Umbilical cord (tissue), 2 donors: ENCODE measurements at places on chromosomes 4 and X. TPM values are rescaled to one million over a fixed set of nuclear protein-coding genes. Genes with fewer than 3 reads are reported as not detected.

GRCh38 chr4:89263265-89263664 is 44.3 kb downstream of the GPRIN3 start:
- DNase-seq = no peak

DNA sequence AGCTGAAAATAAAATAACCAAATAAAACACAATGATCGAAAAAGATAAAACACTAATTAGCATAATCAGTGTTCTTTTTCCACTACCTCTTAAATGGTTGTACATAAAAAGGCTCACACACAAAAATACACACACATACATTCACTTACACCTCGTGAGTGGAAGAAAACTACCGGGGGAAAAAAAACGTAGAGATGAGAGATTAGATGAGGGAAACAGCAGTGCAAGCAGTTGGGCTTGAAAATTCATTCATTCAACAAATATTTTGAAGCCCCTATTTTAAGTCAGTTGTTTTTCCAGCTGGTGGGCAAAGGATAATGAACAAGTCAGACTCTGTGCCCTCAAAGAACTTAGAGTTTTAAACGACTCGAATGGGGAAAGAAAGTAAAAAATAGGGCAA is 1.0 kb downstream of the TBCK start:
- DNase-seq = no peak

DNA sequence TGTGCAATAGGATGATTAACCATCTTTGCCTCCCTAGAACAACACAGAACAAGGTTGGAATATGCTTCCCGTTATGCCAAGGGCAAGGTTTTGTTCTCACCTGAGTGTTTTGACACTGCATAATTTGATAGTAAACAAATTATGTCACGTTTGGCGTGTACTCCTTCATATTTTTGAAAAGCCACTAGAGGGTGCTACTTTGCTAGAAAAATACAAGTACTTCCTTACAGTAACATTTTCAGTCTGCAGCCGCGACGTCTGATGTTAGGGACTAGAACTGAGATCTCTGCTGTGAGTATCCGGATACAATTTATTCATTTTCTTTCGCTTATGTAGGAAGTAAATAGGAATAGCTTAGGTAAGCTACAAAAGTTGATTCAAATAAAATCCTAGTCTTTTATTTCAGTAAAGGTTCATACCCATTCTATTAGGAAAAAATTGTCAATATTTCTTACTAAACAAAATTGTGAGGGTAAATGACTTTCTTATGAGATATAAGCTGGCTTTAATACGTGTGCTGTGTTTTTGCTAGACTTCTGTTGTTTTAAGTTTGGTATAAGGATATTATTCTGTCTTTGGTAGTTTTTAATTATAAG is 181.1 kb upstream of the WDFY3 start:
- peak; percentile 85 for DNase-seq

DNA sequence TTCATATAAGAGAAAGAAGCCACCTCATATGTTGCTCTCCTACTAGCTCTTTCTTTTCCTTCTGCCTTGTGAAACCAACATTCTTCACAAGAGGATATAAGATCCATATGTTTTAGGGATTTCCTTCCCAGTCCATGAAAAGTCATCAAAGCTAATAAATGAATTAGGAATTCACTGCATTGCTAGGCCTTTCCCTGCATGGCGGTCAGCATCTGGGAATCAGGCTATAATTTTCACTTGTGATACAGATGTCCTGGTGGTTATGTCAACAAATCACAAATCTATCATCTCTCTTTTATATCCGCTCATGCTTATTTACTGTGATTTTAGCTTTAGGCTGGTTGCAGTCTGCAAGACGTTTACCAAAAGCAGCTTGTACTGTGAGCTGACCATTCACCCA is 510.0 kb downstream of the NLGN4X start:
- no peak for DNase-seq

DNA sequence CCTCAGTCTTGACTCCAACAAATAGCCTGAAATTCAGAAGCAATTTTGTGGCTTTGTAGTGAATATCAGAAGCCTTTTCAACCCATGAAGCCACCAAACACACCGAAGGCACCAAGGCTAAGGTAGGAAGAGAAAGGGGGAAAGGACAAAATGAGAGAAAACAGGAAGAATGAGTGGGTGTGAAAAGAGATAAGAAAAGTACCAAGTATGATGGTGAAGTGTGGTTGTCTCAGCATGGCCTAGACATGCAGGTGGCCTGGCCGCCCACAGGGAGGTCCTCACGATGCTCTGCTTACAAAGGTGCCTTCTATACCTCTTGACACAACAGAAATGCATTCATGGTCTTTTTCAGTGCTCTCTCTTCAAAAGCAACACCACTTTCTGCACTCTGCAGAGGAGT is 34.9 kb downstream of the ACSL1 start:
- DNase-seq = no peak

- DNase-seq = no peak
Observed at GRCh38 chr4:105243446-105243845, 96.8 kb downstream of the TET2 start.

DNA sequence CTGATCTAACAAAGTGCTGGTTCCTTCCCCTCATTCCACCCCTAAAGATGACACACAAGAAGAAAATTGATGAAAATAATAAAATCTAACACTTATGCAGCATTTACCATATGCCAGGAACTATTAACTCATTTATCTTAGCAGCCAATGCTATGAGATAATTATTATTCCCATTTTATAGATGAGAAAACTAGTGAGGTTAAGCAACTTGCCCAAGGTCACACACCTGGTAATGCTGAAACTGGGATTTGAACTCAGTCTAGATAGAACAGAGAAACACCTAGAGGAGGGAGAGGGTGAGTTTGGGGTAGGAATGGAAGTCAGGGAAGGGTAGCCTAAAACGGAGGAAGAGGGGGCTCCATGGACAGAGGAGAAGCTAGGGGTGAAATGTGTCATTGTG is 18.6 kb downstream of the RBMX start:
- DNase-seq = no peak

- DNase-seq = no peak
Observed at GRCh38 chr4:120003193-120003592, 63.5 kb downstream of the MAD2L1 start.

DNA sequence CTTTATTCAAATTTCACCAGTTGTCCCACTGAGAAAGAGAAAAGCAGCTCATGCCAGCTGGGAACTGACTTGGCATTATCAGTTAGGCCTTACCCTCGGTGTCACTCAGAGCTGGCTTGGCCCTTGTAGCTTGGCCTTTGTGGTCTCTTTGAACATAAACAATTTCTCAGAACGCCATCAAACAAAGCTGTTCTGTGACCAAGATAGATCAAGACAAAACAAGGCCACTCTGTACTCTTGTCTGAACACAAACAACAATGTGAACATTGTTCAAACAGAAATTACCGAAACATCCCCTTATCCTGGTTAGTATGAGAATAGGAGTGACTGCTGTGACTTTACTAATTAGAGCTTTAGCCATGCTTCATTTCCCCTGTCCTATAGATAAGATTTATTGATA is 57.2 kb downstream of the DIPK2B start:
- no peak for DNase-seq

DNA sequence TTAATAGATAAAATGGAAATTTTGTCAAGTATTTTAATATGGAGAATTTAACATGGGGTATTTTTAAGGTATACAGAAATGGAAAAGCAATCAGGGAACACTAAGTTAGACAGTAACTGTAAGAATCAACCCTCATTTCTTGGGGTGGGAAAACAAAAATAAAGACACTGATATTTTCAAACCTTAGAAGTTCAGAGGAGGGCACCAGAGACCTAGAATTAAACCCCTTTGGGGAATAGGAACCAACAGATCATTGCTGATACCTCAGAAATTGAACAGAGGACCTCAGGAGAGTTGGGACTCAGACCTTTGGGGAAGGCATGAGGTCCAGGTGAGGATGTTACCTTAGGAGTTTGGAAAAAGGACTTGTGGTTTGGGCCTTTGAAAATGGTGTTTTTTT is 435.6 kb downstream of the TMA16 start:
- DNase-seq = no peak

GRCh38 chr4:25723409-25723808 is 67.8 kb downstream of the SLC34A2 start:
- no peak for DNase-seq

DNA sequence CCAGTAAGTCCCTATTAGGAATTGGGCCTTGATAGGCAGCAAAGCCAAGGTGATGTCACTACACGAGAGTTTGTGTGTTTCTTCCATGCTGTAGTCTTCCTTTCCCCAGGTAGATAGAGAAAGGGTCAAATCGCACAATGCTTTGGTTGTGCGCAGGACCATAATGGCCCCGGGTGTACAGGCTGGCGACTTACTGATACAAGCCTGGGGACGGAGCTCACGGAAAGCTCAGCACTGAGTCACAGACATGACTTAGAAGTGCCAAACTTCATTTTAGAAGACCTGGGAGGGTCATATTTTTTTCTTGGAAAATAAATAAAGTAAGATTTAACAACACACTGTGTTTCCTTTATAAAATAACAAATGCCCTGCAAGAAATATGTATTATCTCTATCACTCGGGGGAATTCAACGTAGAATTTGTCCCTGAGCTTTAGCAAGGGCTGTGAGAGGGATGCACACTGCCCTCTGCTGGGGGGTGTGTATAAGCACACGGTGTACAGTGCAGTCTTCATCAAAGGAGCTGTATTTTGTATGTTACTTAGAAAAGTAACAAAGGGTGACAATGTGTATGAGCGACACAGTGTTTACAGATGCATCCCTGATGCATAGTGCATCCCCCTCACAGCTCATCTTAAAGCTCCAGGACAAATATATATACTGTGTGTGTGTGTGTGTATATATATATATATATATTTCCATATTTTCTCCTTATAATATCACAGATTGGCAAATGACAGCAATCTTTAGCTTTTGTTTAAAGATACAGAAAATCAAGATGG is 254.5 kb upstream of the VEGFC start:
- DNase-seq = peak; percentile 65

DNA sequence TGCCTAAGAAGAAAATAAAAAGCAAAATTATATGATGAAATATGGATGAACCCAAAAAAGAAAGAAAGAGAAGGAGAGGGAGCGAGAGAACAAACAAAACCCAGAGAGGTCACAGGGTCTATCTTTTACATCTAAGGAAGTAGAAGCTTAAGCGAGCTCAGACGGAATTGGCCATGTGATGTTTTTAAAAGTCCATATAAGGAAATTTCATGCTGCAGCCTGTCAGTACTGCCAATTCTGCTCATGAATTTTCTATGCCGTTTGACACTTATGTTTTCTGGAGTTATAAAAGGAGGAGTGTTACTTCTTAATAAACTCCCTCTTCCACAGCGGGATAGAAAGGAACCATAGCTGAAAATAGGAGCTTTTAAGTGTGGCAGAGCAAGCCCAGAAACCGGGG is 32.9 kb upstream of the DCX start:
- no peak for DNase-seq

GRCh38 chr4:154030746-154031145 is 241.9 kb upstream of the SFRP2 start:
- no peak for DNase-seq

GRCh38 chr4:37802068-37802666 is 24.3 kb upstream of the PGM2 start:
- peak; percentile 33 for DNase-seq

DNA sequence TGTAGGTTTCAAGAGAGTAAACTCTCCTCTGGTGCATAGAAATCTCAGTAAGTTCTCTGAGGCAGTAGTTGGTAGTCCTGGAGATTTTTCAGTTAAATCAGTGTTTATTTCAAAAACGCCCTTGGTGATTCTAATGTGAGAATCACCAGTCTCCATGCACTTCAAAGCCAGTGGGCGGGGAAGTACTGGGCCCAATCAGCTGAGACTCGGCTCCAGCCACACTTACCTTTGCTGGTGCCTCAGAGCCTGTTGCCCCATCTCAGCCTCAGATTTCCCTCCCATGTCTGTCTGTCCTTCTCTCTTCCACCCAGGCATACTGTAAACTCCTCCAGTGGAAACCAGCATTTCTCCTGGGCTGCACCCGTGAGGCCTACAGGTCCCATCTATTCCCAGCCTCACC is 7.4 kb upstream of the MGST2 start:
- DNase-seq = peak; percentile 63

DNA sequence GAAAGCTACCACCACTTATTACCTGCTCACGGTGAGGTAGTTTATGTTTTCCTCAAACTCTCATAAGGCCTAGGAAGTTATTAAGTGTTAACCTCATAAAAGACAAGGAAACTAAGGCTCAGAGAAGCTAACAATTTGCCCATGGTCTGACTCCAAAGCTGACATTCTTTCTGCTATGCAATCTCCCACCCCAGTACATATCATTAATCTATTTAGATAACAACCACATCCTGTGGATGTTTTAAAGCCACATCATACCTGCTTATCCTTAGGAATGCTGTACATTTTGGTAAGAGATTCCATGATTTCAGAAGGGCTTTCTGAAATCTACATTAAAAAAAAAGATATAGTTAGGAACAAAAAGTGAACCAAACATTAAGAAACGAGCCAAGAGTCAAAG is 55.4 kb downstream of the HUWE1 start:
- no peak for DNase-seq

DNA sequence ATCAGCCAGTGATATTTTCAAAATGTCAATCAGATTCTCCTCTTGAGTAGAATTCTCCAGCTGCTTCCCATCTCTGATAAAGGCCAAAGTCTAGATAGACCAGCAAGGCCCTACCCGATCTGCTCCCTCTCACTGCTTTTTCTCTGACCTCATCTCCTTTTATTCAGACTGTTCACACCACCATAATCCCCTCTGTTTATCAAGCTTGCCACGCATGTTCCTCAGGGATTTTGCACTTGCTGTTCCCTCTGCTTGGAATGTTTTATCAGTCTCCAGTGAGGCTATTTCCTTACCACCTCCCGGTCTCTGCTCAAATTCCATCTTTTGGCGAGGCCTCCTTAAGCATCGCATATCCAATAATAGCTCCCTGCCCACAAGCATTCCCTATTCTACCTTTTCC is 20.1 kb downstream of the NOCT start:
- no peak for DNase-seq

GRCh38 chrX:121308276-121308805 is 260.9 kb downstream of the GLUD2 start:
- peak; percentile 41 for DNase-seq

AR gene
- 2.6 TPM for total RNA-seq

NPY1R gene
- 0.72 TPM for total RNA-seq

NIPAL1 gene
- 10.8 TPM for total RNA-seq

DGKK gene
- under 0.01 TPM for total RNA-seq
